Bladder microvascular endothelial cell (primary cell): ENCODE measurements at places on chromosomes 7 and 10. TPM values are rescaled to one million over a fixed set of nuclear protein-coding genes. Genes with fewer than 3 reads are reported as not detected.

The SLC13A1 gene
- not detected in 2 replicates for total RNA-seq

The CFAP43 gene
- under 0.01 TPM in 1 of 2 replicates, not detected in the other for total RNA-seq

The MDFIC gene
- 12.0 and 36.6 TPM in 2 replicates for total RNA-seq

The SPDYE9 gene
- not detected in 2 replicates for total RNA-seq

The CCDC7 gene
- 3.9 and 12.9 TPM in 2 replicates for total RNA-seq

The PNLIPRP3 gene
- not detected in 2 replicates for total RNA-seq

The ANKRD2 gene
- total RNA-seq: 0.44 and 0.49 TPM in 2 replicates

The CDH23 gene
- under 0.01 and 0.06 TPM in 2 replicates for total RNA-seq

The RASSF4 gene
- 8.9 and 9.4 TPM in 2 replicates for total RNA-seq

The CCDC3 gene
- total RNA-seq: 1.5 and 4.8 TPM in 2 replicates

The NPY4R gene
- total RNA-seq: not detected in 2 replicates

The ACHE gene
- 0.16 and 11.3 TPM in 2 replicates for total RNA-seq

The KLF14 gene
- total RNA-seq: not detected in 2 replicates

The FAM221A gene
- total RNA-seq: 4.2 and 8.6 TPM in 2 replicates

The TCTN3 gene
- 16.7 and 33.9 TPM in 2 replicates for total RNA-seq

The CCZ1 gene
- total RNA-seq: 33.8 and 48.6 TPM in 2 replicates

The RARRES2 gene
- total RNA-seq: 0.19 TPM in 1 of 2 replicates, not detected in the other

The ACTL6B gene
- not detected in 2 replicates for total RNA-seq

The HOXA11 gene
- total RNA-seq: 0.31 and 0.49 TPM in 2 replicates

The PILRA gene
- total RNA-seq: 0.06 and 0.16 TPM in 2 replicates

The SEMA4G gene
- total RNA-seq: 1.8 and 2.8 TPM in 2 replicates

The FKBP6 gene
- not detected in 2 replicates for total RNA-seq

The ACBD7 gene
- 2.4 and 3.1 TPM in 2 replicates for total RNA-seq

The GHRHR gene
- total RNA-seq: not detected in 2 replicates

The ASIC3 gene
- total RNA-seq: 0.16 and 0.44 TPM in 2 replicates

The IKZF5 gene
- 1.8 and 4.8 TPM in 2 replicates for total RNA-seq

The MACROH2A2 gene
- 0.16 TPM in 1 of 2 replicates, not detected in the other for total RNA-seq

The HMX2 gene
- not detected in 2 replicates for total RNA-seq

The DENND10 gene
- total RNA-seq: 44.0 and 65.1 TPM in 2 replicates

The PALD1 gene
- total RNA-seq: 105 and 132 TPM in 2 replicates

The UPK3BL1 gene
- 2.3 and 18.7 TPM in 2 replicates for total RNA-seq

The RADIL gene
- total RNA-seq: 0.65 and 1.3 TPM in 2 replicates

The ZP3 gene
- total RNA-seq: 0.49 and 5.3 TPM in 2 replicates

The SPDYE16 gene
- under 0.01 and 0.13 TPM in 2 replicates for total RNA-seq

The SUN3 gene
- total RNA-seq: not detected in 2 replicates

The PTF1A gene
- total RNA-seq: not detected in 2 replicates

The HOXA2 gene
- total RNA-seq: 0.44 and 0.49 TPM in 2 replicates

The PRKCQ gene
- 0.16 and 0.31 TPM in 2 replicates for total RNA-seq
